ENCODE measurements at places on chromosomes 5 and 9.

DNA sequence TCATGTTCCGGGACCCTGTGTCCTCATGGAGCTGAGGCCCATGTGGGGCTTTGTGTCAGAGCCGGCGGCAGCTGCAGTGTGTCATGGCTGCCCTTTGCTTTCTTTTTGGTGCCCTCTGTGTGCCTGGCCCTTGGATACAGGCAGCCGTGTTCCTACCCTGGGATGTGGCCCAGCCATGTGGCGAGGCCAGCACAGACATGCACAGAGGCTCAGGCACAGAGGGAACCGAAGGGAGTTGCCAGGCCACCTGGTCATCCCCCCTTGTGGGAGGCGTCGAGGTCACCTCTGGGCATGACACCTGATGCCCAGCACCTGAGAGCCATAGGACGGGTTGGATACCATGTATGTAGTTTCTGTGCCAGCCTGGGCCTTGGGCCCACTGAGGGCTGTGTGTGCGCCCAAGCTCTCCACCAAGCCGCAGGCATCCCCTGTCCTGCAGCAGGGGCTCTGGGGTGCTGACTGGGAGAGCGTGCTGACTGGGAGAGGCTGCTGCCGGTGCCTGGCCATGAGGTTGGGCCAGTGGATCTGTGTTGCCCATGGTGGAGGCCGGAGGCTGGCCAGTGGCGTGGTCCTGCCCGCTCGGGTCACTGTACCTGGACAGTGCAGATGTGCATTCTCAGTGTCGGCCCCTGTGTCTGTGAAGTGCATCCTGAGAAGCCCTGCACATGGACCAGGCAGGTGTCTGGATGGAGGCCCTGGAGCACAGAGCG lies 4.8 kb downstream of the NKD2 start:
- DNase-seq: no peak

DNA sequence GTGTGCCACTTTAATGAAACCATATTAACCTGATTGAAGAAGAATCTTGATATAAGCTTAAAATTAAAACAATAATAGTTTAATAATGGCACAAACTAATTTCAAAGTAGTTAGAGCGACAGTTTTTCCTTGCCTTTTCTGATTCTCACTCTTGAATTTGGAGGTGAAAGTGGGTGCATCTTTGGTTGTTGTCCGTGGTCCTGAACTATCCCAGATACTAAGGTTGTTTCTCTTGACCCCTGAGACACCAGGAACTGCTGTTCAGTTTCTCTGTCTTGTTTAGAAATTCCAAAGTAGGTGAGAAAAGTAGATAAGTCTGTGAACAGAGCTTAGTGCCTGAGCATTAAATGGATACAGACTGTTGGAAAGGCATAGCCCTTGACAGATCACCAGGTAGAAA lies 274.7 kb downstream of the FBXL7 start:
- DNase-seq: no peak

DNA sequence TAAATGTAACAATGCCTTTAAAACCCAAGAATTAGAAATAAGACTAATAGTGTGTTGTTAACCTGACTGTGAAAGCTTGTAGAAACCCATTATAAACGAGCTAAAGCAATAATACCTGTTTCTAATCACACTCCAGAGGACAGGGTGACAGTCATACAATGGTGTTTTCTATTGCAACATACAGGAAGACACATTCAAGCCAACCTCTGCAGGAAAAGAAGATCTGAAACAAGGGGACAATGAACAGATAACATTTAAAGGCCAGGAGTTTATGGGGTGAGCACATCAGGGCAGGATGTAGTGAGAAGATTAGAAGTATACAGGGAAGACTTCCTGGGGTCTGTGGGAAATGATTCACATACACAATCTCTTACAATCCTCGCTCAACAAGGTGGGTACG lies 13.8 kb downstream of the BARHL1 start:
- DNase-seq: no peak

DNA sequence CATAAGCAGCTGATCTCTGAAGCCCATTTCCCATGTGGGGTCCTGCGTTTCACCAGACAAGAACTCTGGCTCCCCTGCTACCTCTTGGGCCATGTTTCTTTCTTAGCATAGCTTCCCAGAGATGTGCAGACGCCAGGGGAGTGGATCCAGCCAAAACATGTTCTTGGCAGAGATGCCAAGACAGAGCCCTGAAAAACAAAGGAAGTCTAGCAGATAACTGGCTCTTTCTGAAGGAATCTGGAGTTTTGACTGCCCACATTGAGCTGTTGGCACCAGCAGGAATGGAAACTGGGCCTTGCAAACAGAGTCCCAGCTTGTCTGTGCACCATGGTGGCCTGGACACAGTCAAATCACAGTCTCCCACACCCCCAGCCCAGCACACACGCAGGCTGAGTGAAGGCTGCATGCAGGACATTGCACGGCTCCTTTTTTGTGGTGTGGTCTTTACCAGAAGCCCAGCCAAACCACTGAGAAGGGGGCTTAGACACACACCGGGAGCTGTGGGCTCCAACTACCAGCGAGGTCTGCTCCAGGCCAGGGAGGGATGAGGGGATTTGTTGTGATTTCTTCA lies 114.7 kb downstream of the SNX18 start:
- no peak for DNase-seq

DNA sequence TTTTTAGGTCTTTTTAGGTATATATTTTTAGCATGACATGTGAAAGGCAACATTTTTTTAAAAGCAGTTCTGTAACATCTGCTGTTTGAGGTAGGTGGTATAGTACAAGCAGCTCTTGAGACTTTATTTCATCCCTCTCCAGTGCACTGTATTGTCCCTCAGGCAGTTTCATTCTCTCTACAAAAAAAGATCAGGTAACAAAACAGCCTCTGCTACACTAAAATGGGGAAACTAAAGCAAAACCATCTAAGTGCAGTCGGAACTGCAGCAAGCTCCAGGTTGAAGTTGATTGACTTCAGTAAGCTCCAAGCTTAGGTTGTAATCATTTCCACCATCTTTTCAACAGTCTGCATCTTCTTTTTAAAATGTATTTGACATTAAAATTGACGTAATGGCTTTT lies 195.6 kb downstream of the DEPDC1B start:
- DNase-seq: no peak

GRCh38 chr5:111673891-111674626 lies 82.9 kb downstream of the NREP start:
- DNase-seq: no peak

DNA sequence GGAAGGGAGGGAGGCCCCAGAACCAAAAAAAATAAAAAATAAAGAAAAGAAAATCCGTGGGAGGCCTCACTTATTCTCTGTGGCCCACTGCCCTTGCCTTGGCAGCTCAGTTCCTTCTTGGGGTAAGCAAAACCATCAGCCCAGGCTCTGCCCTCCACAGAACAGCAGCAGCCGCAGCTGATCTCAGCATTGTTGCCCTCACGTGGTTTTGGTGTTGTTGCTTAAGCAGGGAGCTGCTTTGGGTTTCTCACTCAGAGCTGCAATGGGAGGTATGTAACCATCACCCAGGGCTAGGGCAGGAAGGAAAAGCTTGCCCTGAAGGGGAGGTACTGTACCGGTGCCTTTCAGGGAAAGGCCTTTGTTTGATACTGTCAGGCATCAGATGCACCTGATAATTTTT lies 374.7 kb upstream of the WWC1 start:
- DNase-seq: no peak

Measured in effector CD4-positive, alpha-beta T cell (primary cell).